ENCODE measurements at places on chromosomes 16 and 17.

DNA sequence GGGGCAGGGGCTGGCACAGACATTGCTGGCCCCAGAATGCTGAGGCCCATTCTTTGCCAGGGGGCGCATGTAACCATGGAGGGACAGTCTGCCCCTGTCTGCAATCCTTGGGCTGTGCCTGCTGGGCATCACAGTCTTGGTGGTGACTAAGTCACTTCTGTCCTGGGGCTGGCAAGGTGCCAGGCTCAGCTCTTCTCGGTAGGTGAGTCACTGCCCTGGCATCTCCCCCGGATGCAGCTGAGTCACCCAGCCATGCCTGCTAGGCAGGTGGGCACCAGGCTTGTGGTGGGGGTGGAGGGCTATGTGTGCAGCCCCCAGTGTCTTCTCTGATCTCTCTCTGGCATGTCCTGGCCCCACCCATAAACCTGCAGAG, 5.6 kb downstream of the RARA start:
- no peak for DNase-seq

GRCh38 chr17:45247429-45248131, 14.3 kb downstream of the SPATA32 start:
- DNase-seq = no peak

GRCh38 chr17:76614912-76615617, 28.5 kb downstream of the ST6GALNAC1 start:
- DNase-seq = no peak

DNA sequence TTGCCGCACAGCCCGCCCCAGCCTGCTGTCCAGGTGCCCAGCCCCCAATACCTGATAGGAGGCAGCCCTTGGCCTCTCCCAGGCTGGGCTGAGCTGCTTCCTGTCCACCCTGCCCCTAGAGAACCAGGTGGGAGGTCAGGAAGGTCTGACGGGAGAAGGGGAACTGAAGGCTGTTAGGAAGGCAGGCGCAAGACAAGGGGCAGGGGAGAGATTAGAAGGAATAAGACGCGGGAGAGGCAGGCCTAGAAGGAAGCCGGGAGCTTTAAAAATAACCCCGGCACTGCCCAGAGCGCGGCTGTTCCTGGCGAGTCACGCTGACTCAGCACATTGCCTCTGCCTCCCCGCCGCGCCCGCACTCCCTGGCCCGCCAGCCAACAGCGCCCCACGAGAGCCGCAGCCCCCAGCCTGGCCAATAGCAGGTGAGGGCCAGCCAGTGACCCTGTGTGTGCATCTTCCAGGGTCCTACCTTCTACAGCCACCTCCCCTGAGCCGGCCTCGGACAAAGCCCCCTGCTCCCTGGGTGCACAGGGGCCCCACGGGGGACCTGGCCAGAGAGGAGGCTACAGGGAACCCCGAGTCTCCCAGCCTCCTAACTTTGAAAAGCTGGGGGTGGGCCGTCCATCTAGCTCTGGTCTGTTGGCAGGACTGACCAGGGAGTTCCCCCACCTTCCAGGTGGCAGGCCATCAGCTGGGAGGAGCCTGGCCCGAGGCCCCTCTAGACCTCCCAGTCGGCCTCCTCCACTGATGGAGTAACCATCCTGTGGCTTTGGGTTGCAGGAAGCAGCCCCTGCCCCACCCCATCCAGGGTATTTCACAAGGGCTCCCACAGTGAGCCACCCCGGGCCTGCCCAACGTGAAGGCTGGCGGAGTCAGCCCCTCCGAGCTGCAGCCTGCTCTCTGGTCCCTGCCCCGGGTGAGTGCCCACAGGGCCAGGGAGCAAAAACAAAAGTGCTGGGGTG, 4.0 kb downstream of the MAFG start:
- no peak for DNase-seq

DNA sequence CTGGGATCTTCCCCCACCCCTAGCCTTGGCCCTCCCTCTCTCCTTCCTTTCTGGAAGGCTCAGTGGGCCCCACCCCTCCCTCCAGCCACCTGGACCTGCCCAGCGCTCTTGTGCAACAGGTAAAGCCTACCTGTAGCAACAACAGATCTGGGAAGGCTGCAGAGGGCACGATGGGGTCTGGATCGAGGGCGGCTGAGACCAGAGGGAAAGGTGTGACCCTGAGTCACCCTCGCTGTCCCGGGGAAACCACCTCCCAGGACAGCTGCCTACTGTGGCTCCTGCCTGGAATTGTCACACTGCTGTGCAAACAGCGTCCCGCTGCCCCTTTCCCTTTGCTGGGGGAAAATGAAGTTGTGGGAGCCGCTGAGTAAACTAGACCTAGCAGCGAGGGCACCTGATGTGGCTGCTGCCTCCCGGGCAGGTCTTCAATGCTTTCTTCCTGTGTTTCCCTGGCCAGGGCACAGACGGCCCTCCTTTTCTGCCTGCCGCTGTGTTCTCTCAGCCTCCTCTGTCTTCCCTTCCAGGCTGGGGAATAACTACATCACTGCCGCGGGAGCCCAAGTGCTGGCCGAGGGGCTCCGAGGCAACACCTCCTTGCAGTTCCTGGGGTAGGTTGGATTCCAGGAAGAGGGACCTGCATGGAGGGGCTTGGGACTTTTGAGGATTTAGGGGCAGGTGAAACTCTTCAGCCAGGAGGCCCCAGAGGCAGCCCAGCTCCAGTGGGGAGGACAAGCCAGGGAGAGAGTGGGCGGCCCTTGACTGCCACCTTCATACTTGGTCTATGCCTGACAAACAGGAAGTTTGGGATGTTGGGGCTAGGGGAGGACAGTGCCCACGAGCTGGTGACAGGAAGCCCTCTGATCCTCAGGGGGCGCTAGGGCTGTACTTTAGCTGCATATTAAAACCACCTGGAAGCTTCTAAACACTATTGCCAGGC, 22.2 kb upstream of the CYLD start:
- no peak for DNase-seq

DNA sequence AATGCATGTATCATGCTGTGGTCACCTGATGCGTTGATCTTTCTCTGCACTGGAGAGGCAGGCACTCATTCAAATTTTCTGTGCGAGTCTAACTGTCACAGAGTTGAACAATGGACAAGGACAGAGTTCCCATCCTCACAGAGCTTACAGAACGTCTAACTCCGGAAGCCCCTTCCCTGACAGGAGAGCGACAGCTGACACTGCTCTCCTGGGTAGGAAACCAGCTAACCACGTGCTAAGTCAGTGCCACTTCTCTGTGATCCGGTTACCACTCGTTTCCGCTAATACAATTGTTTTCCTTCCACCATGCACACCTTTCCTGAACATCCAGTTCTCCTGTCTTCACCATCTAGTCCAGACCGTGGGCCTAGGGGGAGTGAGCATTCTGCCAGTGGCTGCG, 11.3 kb downstream of the KLHDC4 start:
- DNase-seq = no peak

Measured in left renal cortex interstitium (tissue), 4 donors.